ENCODE measurements at places on chromosomes 6 and 20.

DNA sequence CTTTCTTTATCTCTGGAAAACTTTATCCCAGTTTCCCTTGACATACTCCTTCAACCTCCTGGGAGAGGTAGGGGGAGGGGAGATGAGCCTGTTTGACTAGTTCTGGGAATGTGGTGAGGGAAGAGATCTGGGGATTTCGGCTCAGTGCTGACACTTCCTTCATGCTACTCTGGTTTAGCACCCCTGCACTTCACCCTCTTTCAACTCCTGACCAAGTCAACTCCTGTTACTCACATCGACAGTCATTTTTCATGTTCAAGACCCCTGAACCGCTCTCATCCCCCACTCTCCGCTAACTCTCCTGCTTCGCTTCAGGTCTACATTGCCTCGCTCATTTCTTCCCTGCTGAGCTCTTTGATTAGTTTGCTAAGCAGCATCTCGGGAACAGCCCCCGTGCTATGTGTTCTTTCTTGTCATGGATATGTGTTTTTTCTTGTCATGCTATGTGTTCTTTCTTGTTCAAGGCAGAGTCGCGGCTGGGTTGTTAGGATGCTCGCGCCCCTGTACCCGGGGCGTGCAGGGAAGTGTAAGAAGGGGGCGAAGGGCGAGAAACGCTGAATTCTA is 16.6 kb upstream of the TRIM27 start:
- no peak for DNase-seq

GRCh38 chr6:36621371-36621855 is 27.3 kb downstream of the SRSF3 start:
- DNase-seq = no peak

GRCh38 chr6:72861935-72862432 is 240.1 kb downstream of the KCNQ5 start:
- no peak for DNase-seq

DNA sequence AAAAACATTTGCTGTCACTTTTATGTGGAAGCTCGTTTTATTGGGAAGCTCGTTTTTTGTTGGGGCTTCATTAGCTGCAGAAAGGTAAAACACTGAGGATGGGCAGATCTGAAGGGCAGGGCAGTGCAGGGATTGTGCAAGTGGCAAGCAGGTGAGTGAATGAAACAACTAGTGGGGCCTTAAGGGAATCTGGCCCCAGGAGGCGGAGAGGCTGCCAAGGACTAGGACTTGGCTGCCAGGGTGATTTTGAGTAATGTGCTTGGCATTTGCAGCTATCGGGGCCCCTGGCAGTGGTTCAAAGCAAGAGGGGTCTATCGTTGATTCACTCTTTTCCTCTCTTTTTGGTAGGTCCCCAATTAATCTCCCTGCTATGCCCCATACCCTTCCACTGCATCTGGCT is 11.5 kb downstream of the IL22RA2 start:
- no peak for DNase-seq

DNA sequence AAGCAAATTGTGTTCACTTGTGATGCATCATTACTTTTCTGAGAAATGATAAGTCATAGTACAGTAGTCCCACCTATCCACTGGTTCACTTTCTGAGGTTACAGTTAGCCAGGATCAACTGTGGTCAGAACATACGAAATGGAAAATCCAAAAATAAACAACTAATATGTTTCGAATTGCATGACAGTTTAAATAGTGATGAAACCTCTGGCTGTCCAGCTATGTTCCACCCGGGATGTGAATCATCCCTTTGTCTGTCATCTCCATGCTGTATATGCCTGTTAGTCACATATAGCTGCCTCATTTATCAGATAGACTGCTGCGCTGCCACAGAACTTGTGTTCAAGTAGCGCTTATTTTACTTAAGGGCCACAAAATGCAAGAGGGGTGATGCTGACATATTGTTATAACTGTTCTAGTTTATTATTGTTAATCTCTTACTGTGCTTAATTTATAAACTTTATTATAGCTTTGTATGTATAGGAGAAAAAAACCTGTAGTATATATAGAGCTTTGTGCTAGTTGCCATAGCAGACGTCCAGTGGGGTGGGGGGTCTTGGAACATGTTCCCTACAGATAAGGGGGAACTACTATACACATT is 29.2 kb downstream of the AFDN start:
- DNase-seq = no peak

Measured in GM12891 (cell line).